ENCODE measurements at places on chromosomes 7 and 10. TPM values are rescaled to one million over a fixed set of nuclear protein-coding genes. Genes with fewer than 3 reads are reported as not detected.

- H3K27me3 ChIP-seq = no peaks in the 10 kb centered on the region
- H3K4me3 ChIP-seq = no peak overlapping the region
- H3K36me3 ChIP-seq = no peaks in the 10 kb centered on the region
- H3K27ac ChIP-seq = no peak overlapping the region
- H3K4me1 ChIP-seq = peaks cover 8% of the 10 kb centered on the region
- DNase-seq = no peak
Observed at GRCh38 chr10:24428410-24428782, 219.5 kb downstream of the KIAA1217 start.

- DNase-seq = no peak
- H3K4me1 ChIP-seq = no peaks in the 10 kb centered on the region
- H3K27me3 ChIP-seq = no peaks in the 10 kb centered on the region
- no peak overlapping the region for H3K4me3 ChIP-seq
Observed at GRCh38 chr10:118207470-118208007, 134.6 kb downstream of the FAM204A start.

DNA sequence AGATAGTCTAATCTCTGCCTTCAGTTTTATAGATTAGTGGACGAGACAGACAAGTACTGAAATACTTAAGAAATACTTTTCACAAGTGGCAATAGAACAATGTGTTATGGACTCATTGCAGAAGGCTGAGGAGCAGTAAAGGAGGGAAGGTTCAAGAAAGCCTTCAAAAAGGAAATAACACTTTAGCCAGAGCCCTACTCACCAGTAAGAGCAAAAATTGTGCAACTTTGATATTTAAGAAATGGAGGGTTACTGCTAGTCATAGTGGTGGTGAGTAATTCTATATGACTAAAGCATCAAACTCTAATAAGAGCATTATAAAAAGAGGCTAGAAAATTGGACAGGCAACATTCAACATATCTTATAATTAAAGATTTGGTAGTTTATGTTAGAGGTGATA is 28.8 kb downstream of the PTPN12 start:
- H3K27me3 ChIP-seq = no peaks in the 10 kb centered on the region
- no peak overlapping the region for H3K27ac ChIP-seq
- no peak overlapping the region for H3K4me3 ChIP-seq
- no peaks in the 10 kb centered on the region for H3K36me3 ChIP-seq
- H3K4me1 ChIP-seq = peaks cover 6% of the 10 kb centered on the region
- DNase-seq = no peak

- H3K27ac ChIP-seq = no peak overlapping the region
- H3K4me3 ChIP-seq = no peak overlapping the region
- no peaks in the 10 kb centered on the region for H3K36me3 ChIP-seq
- H3K4me1 ChIP-seq = no peaks in the 10 kb centered on the region
- H3K27me3 ChIP-seq = no peaks in the 10 kb centered on the region
Observed at GRCh38 chr7:43121973-43122372, 9.5 kb downstream of the HECW1 start.

DNA sequence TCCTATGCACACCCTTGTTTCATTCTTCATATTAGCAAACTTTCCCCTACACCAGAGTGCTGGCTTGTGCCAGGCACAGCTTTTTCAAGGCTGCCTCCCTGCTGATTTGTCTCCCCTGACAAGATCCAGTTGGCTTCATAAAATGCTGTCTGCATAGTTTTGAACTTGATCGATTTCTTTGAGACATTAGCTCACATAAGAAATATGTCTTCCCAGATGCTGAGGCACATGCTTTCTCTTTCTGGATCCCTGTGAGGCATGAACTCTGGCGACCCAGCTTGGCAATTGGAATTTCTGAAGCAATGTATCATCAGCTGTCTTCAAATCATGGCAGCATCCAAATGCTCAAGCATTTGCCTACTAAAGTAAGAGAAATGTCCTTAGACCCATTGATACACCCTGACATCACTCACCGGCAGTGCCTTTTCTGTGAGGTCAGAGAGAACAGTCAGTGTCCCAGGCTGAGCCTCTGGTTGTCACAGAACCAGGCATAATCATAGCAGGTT is 616.4 kb upstream of the GHITM start:
- no peaks in the 10 kb centered on the region for H3K4me1 ChIP-seq
- H3K27ac ChIP-seq = no peak overlapping the region

DNA sequence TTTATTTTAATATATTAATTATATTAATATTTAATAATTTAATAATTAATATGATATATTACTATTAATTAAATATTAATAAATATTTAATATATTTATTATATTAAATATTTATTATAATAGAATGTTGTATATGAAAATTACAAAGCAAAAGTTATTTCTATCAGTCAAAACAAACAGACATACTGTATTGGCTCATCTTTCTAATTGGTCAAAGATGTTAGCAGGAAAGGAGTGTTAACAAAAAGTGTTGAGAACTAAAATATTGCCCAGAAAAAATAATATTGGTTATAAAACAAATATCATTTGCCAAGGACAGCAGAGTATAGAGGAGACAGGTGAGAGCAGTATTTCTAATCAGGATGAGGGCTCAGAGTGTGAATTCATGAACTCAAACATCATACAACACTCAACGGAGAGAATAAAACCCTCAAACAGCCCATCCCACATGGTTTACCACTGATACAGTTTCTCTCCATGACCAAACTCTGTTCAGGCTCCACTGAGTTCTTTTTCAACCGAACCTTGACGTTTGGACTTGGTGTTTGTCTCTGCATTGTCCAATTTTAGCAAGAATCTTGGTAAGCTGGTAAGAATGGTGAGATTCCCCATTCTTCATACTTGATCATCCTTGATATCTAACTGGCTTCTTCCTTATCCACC is 58.0 kb downstream of the TSPAN12 start:
- no peak for DNase-seq
- H3K27ac ChIP-seq = no peak overlapping the region
- H3K36me3 ChIP-seq = no peaks in the 10 kb centered on the region
- H3K27me3 ChIP-seq = no peaks in the 10 kb centered on the region

GRCh38 chr10:79082631-79083596 is 14.1 kb downstream of the ZMIZ1 start:
- no peaks in the 10 kb centered on the region for H3K27me3 ChIP-seq
- H3K27ac ChIP-seq = no peak overlapping the region
- no peak for DNase-seq
- peaks cover 30% of the 10 kb centered on the region for H3K36me3 ChIP-seq
- H3K4me1 ChIP-seq = peaks cover 88% of the 10 kb centered on the region
- H3K4me3 ChIP-seq = no peak overlapping the region

DNA sequence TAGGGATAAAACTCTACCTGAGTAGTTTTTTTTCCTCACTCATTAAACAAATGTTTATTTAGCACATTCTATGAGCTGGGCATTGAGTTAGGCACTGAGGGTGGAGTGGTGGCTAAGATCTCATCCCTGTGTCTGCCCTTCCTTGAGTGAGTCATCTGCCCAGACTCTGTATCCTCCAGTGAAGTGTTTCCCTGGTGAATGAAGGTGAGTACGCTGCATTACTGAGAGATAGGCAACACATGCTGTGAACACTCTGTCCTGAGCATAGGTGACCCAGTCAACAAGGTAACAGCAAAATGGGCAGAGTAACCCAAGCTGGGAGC is 5.8 kb downstream of the PITX3 start:
- peaks cover 18% of the 10 kb centered on the region for H3K4me1 ChIP-seq
- peaks cover 87% of the 10 kb centered on the region for H3K27me3 ChIP-seq
- DNase-seq = no peak
- H3K4me3 ChIP-seq = no peak overlapping the region
- no peak overlapping the region for H3K27ac ChIP-seq

DNA sequence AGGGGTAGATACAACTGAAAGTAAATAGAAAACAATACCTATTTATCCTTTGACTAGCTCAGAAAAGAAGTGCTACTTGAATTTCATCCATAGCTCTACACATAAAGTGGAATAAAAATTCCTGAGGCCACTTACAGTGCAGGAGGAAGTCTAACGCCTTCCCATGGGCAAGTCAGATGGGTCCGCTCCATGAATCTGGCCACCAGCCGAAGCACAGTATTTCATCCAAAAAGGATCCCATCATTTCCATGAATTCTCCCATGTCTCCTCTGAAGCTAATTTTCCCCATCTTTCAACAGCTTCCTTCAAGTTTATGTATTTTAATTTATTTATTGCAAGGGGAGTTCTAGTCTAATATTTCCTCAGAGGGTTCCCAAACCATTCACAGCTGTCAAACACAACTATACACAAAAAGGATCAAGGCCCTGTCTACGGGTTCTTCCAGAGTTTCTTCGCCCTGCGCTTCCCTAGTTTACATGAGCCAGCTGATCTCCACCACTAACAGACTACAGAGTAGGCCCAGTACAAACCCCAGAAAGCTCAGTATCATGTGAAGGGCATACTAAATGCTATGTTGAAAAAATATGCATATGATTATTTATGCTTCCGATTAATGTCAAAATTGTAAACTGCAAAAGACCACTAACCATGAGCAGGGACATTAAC is 184.7 kb downstream of the DOCK4 start:
- H3K27ac ChIP-seq = no peak overlapping the region
- H3K4me3 ChIP-seq = no peak overlapping the region
- no peaks in the 10 kb centered on the region for H3K4me1 ChIP-seq
- H3K27me3 ChIP-seq = no peaks in the 10 kb centered on the region
- no peak for DNase-seq

DNA sequence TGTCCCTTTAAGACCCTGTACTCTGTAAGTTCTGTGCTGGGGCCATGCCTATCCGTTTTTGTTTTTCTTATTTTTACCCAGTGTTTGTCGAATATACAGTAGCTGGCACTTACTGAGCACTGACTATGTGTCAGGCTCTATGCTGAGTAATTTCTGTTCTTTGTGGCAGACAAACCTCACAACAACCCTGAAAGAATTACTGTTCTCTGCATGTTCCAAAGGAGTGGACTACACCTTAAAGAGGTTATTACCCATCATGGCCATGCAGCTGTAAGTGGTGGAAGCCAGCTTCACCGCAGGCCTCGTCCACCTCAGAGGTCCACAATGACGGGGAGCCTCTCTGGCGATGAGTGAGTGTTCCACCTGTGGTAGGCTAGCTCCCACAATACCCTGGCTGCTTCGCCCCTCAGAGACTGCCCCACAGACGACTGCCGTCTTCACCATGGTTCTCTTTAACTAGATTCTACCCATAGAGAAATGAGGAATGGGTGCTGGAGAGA is 30.1 kb upstream of the RBM20 start:
- no peaks in the 10 kb centered on the region for H3K27me3 ChIP-seq
- no peak overlapping the region for H3K4me3 ChIP-seq
- DNase-seq = no peak
- no peaks in the 10 kb centered on the region for H3K4me1 ChIP-seq

DNA sequence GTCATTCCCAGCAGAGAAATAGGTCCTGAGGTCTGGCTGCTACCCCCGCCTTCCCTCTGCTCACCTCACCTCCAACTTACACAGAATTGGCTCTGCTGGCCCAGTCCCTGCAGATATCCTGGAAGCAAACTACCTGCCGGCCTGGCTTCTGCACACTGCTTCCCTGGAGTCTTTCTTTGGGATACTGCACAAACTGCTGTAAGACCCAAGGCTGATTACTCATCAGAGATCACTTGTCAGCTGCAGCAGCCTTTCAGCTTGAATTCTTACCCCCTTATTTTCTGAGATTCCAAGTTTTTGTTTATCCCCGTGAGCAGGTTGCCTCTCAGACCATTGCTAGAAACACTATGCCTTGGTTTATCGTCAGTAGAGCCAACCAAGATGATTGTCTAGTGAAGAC is 426.4 kb downstream of the PHTF2 start:
- H3K4me1 ChIP-seq = no peaks in the 10 kb centered on the region
- H3K36me3 ChIP-seq = no peaks in the 10 kb centered on the region
- DNase-seq = no peak
- no peaks in the 10 kb centered on the region for H3K27me3 ChIP-seq
- no peak overlapping the region for H3K27ac ChIP-seq
- H3K4me3 ChIP-seq = no peak overlapping the region

CCSER2 gene
- total RNA-seq = 59.9 TPM

ALOX5 gene
- total RNA-seq = 2.1 TPM

BAIAP2L1 gene
- total RNA-seq = 1.5 TPM

CDH23 gene
- total RNA-seq = 16.4 TPM

THNSL1 gene
- 15.5 TPM for total RNA-seq

Data from spinal cord (tissue), 10 donors.